Epithelial cell of proximal tubule (primary cell): ENCODE measurements at places on chromosomes 5 and 9.

DNA sequence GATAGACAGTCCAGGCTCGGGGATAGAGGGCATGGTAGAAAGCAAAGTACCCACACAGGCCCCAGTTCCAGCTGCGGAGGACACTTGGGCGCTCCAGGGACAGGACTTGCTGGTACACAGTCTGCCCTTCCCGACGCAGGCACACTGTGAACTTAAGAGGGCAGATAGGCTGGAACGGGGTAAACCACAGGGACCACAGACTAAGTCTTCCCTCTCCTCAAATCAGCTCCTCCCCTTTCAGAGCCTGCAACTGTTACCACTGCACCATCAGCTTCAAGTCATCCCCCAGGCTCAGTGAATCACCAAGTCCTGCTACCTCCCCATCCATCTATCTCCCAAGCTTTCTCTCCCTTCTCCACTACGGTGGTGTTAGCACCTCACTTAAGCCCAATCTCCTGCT is 7.3 kb downstream of the GBA2 start:
- DNase-seq = no peak

- no peak for DNase-seq
Measured at GRCh38 chr5:148855249-148856008, 29.0 kb downstream of the ADRB2 start.

GRCh38 chr9:81560851-81561732 is 128.3 kb downstream of the TLE1 start:
- no peak for DNase-seq

DNA sequence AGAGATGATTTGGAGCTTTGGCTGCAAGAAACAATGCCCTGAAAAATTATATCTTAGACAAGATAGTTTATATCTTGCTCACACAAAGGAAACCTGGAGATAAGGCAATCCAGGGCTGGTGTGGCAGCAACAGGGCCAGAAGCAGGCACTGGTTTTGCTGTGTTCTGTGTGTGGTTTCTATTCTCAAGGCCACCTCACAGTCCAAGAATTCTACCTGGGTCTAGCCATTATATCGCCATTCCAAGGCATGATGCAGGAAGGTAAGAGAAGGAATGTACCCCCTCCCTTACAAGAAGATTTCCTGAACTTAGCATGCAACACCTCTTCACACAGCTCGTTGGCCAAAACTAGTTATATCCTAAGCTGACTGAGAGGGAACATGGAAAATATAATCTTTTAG is 74.5 kb upstream of the MEGF10 start:
- DNase-seq = no peak

DNA sequence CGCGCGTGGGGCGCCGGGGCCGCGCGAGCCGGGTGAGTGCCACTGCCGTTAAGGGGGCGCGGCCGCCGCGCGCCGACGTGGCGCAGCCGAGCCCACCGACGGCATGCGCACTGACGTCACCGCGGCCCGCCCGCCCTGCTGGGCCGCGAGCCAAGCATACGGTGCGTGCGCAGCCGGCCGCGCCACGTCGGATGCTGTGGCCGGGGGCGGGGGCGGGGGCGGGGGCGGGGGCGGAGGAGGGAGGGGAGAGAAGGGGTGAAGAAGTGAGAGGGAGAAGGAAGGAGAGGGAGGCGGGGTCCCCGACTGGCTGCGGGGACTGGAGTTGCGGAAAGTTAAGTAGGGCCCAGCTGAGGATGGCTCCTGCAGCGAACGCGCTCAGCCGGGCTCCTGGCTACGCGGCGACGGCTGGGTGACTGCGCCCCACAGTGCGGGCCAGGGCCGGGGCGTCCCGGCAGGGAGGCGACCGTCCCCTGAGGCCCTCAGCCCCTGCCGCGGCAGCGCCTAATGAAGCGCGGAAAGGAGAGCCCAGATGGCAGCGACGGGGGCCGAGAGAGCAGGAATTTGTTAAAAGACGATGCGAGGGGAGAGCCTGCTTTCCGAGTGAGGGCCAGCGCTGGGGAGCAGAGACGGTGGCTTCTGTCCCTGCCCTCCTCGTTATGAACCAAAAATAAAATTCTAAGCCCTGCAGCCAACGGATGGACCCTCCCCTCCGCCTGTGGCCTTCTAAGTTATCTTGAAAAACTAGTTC is at the start of gene DAP:
Gene DAP, minus strand, starts transcription at position 50 of the 748 bp plus-strand sequence. CDS start 166 bp downstream, outside the sequence.
- no peak for DNase-seq

- no peak for DNase-seq
Measured at GRCh38 chr5:29389993-29390392, 1803.5 kb upstream of the CDH6 start.

DNA sequence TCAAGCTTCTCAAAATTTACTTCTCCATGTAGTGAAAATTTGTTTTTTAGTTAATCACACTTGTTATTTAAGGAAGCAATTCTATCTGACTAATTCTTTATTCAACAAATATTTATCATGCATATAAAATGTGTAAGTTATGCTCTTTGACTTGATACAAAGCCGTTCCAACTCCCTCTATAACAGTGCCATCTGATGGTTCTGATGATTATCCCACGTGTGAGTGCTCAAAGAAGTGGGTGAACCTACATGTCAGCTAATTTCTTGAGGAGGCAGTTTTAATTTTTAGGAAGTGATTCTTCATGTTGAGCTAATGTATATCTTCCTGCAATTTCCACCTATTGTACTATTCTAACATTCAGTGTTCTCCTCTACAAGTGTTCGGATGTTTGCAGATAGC is 88.8 kb upstream of the BRINP1 start:
- DNase-seq = no peak

DNA sequence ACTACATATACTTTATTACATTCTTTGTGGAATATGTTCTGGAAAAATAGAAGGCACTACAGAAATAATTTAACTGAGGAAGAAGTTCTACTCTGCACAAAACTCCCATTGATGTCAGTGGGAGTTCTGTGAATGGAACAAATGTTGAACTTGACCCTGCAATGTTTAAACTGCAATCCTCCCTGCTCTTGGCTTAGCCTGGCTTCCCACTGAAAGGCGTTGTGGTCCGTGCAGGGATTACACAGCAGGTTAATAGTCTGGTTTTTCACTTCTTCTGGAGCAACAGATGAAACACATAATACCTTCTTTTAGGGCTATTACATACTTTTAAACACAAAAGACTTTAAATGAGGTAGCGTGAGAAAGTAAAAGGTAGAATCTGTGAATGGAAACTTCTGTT is 12.9 kb upstream of the ERBIN start:
- DNase-seq = no peak

- DNase-seq = no peak
Measured at GRCh38 chr9:74610523-74611061, 113.5 kb downstream of the RORB start.

- peak; percentile 92 for DNase-seq
Measured at GRCh38 chr9:112029921-112030444, 133.4 kb downstream of the UGCG start.
